ENCODE measurements at places on chromosomes 12 and 14.

DNA sequence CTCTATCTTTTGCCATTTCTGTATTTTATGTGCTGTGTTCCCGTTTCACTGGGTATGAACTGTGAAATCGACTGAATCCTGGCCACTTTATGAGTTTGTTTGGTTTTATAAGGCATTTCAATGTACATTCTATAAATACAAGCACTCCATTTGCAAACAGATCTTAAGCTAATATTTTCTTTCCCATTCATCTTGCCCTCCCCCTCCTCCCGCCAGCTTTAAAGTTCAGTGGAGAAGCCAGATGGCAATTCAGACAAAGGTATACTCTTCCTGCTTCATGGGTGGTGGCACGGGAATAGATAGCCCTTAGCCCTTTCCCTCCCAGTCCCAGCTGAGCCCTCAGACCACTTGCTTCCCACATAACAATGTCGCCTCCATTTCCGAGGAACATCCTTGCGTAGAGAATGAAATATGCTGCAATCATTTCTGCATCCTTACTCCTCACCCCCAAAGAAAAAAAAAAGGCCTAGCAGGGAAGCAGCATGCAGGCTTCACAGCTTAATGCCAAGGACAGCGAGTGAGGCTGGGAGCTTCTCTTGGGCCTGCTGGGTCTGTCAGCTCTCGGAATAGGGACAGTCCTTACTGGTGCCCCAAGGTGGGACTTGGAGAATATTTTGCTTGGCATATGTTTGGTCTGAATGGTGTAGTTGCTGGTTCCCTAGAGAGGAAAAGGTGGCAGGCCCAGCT, 52.8 kb upstream of the SRSF5 start:
- DNase-seq: no peak

GRCh38 chr14:24699052-24699451, 65.1 kb upstream of the GZMB start:
- DNase-seq: no peak

DNA sequence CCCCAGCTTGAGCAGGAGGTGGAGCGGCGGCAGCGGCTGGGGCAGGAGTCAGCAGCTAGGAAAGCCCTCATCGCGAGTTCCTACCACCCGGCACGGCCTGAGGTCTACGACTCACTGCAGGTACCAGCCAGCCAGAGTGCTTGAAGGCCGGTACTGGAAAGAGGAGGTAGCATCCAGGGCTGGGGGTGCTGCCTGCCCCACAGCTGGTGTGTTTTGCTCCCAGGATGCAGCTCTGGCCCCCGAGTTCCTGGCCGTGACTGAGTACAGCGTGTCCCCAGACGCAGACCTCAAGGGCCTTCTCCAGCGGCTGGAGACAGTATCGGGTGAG, 1.6 kb downstream of the OGFOD2 start:
- DNase-seq: no peak

- peak; percentile 68 for DNase-seq
These were observed 37.4 kb downstream of the SPTLC2 start for GRCh38 chr14:77579065-77579464.

GRCh38 chr14:95993768-95994592, 45.2 kb upstream of the C14orf132 start:
- peak; percentile 54 for DNase-seq

GRCh38 chr14:50335389-50335788, 23.3 kb downstream of the DMAC2L start:
- peak; percentile 85 for DNase-seq

DNA sequence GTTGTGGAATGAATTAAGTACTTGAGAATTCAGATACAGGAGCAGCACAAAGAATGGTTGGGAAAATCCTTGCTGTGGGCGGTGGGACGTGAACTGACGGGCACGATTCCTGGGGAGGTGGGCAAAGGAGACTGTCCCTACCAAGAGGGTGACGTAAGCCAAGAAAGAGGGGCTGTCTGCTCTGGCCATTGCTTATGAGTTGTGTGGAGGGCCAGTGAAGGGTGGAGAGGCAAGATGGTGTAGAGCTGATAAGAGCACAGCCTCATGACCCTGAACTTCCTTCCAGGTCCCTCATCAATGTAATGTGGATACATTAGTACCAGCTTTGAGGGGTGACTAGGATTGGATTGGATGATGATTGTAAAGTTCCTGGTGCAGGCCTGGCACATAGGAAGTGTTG, 50.2 kb downstream of the WDR20 start:
- no peak for DNase-seq

DNA sequence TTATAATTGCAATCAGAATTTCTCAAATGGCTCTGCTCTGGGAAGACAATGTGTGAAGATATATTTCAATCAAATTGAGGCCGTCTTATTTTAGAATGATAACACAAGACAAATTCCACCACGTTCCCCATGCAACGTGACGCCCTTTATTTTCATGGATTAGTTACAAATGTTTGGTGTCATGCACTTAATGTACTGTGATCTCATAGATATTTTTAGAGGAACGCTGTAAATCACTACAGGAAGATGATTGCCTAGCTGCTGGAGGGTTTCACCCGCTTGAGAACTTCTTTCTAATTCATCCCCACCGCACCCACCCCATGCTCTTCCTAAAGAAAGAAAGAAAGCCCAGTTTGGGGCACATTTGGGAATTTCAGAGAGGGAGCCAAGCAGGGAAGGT, 117.2 kb downstream of the PLXNC1 start:
- DNase-seq: peak; percentile 78

DNA sequence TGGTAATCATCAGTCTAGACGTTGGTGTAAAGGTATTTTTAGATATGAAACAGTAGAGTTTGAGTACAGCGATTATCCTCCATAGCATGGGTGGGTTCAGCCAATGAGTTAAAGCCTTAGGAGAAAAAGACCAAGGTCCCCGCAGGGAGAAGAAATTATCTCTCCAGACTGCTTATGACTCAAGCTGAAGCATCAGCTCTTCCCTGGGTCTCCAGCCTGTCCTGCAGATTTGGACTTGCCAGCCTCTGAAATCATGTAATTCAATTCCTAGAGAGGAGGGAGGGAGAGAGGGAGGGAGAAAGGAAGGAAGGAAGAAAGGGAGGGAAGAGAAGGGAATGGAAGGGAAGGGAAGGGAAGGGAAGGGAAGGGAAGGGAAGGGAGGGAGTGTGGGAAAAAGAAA, 12.0 kb upstream of the DTX1 start:
- no peak for DNase-seq

DNA sequence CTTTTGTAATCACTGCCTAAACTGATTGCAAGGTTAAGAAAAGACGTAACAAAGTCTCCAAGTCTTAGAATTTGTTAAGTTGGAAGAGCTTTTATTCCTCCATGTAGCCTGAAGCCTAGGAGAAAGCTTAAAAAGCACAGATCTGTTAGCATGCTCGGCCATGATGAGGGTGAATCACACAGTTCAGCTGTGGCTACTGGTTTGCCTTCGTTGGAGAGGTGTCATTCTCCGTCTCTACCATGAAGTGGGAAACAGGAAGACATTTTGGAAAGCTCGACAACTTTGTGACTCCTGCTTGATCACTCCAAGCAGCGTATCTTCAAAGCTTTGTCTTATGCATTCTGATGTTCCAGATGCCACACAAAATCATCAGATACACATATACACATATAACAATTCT, 27.1 kb downstream of the DCP1B start:
- no peak for DNase-seq

- no peak for DNase-seq
These were observed 14.8 kb downstream of the SNW1 start for GRCh38 chr14:77746064-77746702.

GRCh38 chr12:75581515-75581914, 70.1 kb upstream of the KRR1 start:
- no peak for DNase-seq

GRCh38 chr14:91997492-91997891, 42.4 kb downstream of the TRIP11 start:
- DNase-seq: no peak

DNA sequence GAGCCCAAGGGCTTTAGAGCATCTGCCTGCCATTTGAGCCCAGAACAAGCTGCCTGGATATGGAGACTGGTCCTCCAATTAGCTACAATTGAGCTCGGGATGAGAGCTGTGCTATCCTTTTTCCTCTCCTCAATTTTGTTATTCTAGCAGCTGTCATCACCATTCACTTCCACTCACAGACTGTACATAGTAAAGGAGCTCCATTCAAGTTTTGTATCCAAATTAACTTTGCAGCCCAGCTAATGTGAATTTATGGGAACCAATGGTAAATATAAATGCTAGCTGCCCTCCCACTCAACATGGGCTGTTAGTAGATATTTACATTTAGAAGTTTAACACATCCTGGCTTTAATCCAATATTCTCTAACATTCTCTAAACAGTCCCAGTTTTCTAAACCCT, 44.6 kb downstream of the BMP4 start:
- no peak for DNase-seq

DNA sequence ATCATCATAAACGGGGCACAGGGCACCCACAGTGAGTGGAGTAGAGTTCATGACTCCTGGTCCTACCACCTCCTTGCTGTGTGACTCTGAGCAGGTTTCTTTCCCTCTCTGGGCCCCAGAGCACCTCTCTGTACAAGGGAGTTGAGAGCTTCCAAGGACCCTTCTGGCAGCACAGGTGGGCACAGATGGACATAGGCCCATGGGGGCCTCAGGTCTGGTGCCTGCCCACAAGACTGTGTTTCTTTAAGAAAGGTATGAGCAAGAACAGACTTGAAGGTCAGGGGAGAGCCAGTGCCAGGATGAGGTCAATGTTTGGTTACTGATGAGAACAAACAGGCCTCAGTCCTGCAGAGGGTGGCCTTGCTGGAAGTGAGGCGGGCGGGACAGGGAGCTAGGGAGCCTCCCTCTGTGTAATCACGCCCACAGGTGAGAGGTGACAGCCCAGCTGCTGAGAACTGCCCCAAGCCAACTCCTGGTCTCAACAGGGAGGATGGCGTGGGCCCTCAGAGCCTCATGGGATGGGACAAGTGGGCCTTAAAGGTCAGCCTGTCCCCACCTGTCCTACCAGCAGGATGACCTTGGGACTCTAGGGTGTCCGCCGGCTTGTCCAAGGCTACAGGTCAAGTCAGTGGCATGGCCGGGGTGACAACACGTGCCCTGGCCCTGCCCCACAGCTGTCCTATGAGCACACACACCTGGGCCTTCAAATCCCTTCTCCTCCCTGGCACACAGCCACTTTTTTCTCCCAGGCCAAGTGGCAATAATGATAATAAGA, 49.1 kb downstream of the CCDC85C start:
- DNase-seq: no peak
